ENCODE measurements at places on chromosomes 13 and 19.

- DNase-seq, result no peak
Measured at GRCh38 chr19:8526345-8527091, 12.6 kb upstream of the ZNF414 start.

DNA sequence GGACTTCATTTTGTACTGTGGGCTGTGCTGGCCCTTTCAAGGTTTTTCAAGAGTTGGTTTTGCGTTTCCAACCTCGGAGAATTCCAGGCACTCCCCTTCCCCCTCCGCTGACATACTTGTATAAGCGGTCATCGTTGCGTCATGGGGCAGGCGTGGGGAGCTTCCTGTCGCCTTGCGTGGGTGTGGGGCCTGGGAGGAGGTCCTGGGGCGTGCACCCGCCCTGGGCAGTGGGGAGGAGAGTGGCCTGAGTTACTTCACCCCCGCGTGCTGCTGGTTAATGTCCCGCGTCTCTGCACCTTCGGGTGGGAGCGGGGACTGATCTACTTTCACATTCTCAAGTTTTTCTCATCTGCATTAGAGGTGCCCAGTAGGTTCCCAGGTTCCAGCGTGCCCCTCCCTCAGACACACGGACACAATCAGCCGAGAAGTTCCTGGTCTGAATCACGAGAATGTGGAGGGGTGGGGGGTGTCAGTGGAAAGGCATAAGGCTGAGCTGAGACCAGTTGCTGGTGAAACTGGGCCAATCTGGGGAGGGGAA, 4.1 kb downstream of the IER2 start:
- DNase-seq, result no peak

GRCh38 chr13:110676595-110677587, 29.0 kb downstream of the CARS2 start:
- no peak for DNase-seq

- DNase-seq, result peak; percentile 68
Measured at GRCh38 chr19:20999731-21000352, 20.6 kb upstream of the ZNF430 start.

GRCh38 chr13:37085606-37086005, 19.9 kb downstream of the CSNK1A1L start:
- no peak for DNase-seq
